ENCODE measurements at places on chromosomes 3 and 15.
A peak's percentile ranks its signal among the peaks of the same experiment; 100 is the strongest.

DNA sequence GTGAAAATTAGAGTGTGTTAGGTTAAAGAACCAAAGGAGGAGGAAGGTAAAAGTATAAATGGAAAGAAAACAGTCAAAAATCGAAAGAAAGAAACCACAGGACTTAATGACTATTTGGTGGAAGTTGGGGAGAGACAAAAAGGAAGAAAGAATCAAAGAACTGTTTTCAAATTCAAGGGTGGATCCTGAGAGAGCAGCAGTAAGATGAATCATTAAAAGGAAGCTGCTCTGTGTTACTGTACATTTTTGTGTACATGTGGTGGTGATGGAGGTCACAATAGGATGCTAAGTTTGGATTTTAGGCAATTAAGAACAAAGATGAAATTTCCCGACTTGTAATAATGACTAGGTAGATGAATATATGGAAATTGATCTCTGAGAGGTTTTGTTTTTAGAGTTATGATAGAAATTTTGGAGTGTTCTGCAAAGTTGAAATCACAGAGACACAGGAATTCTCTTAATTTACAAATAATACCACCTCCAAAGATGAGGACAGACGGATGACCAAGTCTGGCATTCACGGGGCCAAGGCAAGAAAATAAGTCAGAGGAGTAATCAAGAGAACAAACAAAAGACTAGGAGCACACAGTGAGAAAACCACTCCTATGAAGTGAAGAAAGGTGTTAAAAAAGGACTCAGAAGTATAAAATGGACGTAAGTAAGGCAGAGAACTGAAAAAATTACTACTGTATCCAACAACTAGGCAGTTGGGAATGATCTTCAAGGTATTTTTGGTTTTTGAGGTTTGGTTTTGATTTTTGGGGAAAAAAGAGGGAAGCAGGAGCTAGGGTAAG, 7.1 kb downstream of the DHX36 start:
- DNase-seq = no peak

DNA sequence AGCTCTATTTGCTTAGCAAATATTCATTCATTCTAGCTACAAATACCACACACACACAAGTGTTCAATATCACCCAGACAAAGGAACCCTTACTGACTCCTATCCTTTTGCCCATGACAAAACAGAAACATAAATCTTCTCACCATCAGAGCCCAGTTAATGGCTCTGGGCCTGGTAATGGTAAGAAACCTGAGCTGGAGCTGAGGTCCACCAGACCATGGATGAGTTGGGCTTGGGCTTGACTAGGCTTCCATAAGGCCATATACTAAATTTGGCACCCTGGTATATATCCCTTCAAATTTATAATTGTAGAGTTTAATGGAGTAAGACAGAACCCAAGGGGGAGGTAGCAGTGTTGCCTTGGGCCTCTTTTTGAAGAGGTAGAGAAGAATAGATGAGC, 29.4 kb downstream of the GPR176 start:
- DNase-seq = no peak

GRCh38 chr15:40511472-40512133, 40.8 kb downstream of the CHST14 start:
- DNase-seq = no peak

DNA sequence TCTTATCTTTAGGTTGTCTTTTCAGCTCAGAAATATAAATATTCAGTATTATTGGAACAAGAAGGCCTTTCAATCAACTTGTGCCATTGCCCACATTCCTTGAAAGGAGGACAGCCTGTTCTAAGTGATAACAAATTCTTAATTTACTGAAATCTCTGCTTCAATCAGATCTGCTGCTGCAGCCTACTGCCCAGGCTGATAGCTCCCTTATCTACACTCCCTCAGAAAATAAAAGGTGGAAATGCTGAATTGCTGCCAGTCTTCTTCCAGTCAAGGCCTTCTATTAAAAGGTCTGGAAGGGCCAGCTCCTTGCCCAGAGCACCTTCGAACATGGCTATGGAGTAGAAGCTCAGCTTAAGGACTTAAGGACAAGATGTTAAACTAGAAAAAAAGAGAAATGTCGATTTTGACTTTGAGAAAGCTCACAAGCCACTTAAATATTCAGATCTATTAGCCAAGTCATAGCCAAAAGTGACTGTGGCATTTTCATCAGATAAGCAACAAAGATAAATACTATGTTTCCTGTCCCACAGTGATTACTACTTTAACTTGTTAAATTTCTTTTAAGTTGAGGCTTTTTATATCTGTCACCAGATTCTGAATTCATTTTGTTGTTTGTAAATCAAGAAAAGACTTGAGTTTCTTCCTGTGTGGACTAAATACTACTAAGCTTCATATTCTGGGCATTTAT, 480.5 kb upstream of the CBLB start:
- no peak for DNase-seq

DNA sequence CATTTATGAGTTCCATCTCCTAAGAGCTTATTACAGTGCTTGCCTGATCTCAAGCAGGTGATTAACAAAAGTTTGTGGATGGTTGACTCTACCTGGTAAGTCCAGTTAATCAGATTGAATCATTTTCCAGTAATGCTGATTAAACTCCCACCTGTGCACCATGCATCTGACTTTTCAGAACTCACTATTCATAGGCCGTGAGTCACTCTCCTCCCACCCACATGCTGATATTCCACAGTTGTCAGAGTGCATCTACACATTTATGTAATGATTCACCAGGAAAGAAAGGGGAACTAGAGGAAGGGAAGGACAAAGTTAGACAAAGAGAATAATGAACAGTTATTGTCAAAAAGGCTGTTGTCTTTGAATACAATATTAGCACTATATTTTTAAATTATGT, 106.2 kb upstream of the UBE3A start:
- no peak for DNase-seq

GRCh38 chr3:171165983-171166382, 139.5 kb upstream of the SLC2A2 start:
- no peak for DNase-seq

DNA sequence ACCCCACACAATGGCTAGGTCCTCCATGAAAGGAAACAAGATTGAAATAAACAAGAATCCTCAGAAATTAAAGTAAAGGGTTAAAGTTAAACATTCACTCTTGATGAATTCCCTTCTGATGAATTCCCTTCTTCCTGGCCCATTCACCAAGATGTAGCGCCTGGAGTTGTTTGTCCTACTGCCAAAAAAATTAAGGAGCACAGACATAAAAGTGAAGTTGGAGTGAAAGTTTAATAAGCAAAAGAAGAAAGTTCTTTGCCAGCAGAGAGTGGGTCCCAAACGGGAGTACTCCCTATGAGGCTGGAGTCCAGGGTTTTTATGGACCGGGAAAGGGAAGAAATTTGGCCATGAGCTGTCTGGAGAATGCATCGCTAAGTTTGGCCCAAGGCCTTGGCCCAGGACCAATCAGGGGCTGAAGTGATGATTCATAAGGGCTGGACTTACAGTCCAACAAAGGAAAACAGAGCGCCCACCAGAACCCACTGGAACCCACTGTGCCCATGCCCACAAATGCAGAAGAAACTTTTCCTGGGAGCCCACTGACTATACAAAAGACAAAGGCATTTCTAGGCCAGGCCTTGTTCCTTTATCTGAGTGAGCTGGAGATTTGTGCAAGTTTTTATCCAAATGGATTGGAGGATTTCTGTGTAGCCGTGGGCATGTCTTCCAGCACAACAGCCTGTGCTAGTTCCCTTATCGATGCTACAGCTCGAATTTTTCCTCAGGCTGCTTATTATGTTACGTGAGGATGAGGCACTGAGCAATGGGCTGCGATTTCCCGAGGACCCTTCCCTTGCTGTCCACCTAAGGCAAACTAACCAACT, 1561.6 kb downstream of the OTOL1 start:
- DNase-seq = no peak

DNA sequence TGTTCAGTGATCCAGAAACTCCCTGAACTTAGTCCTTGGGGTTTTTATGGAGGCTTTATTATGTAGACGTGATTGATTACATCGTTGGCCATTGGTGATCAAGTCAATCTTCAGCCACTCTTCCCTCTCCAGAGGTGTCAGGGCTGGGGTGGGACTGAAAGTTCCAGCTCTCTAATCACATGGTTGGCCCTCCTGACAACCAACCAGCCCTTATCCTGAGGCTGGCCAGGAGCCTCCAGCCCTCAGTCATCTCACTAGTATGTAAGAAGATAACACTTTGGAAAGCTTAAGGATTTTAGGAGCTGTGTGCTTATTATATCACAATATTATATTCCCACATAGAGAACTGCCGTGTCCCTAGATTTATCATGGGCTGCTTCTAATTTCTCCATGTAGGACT, 142.3 kb downstream of the VPS8 start:
- DNase-seq = no peak

DNA sequence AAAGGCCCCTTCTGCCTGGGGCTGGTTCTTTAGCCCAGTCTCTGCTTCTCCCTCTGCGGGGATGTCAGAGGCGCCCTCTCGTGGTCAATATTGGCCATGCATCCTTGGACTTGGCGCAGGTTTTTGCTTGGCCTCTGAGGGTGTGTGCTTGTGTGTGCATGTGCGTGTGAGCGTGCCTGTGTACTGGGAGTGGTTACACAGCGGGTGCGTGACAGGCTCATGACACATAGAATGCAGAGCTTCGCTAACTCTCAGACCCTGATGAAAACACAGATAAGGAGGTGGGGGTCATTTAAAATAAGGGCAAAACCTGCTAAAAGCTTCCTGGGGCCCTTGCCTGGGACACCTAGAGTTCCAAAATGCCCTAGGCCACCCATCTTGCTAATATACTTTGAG, 160.9 kb downstream of the SMAD6 start:
- DNase-seq = peak; percentile 61

DNA sequence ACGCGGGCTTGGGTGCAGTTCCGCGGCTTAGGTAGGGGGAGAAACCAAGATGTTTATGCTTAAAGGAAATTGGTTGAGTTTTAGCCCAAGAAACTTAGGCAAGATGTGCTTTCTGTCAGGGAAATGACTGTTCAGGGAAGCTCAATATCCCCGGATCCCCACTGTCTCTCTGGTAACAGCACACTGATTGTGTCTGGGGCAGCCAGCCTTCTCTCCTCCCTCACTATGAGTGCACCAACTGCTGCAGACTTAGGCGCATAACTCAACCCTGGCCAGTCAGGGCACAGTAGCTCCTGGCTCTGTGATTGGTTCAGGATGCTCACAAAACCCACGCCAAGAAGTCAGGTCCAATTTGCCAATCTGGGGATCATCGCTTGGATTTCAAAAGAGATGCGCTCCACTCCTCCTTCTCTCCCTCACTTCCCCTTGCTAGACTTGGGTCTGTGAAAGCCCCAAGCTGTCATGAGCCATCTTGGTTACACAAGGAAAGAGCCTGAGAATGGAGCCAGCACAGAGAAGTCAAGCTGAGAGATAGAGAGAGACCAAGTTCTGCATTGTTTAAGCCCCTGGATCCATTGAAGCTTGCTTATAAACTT, 42.5 kb upstream of the CACNA2D3 start:
- no peak for DNase-seq

- DNase-seq = no peak
Measured at GRCh38 chr15:65914386-65914785, 45.1 kb downstream of the RAB11A start.

DNA sequence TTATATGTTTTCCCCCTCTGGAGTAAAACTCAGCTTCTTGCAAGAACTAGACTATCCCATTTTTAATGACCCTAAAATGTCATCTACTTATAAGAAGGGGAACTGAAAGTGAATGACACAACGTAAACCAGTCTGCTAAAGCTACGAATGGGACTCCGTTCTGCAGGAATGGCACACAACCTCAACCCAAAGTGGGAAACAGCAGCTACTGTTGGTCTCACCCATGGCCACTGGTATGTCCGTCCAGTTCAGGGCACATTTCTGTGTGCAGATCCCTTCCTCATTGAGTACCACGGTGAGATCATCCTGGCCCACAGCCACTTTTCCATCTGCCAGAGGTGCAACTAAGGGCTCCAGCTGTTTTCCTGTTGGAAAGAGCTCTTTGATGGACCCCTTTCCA, 23.8 kb downstream of the VPS39 start:
- DNase-seq = no peak

DNA sequence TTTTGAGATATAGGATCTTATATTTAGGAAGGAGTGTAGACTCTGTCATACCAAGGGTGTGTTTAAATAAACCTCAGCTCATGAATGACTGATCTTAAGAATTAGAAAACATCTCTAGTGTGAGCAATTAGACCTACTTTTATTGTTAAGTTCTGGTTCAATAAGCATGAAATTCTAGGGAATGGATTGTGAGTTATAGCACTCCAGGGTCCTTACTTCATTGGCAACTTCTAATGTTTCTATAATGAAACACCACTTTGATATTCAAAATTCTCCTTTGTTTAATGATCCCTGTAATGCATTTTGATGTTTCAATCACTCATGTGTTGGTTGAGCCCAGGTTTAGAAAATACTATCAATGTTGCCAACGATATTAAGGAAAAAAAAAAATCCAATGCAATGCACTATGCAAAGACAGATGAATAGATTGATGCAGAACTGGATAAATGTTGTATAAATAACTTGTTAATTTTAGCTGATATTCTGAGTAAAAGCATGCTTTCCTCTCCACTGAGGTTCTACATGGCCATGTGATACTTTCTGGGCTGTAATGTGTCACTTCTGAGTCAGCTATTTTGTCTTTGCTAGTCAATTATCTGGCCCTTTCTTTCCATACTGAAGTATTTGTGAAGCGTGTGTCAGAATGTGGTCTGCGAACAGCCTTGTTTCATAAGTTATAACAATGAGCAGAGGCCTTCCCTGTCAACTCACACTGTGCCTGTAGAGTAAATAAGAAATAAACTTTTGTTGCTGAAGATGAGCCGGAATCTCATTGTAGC, 1035.9 kb downstream of the PLOD2 start:
- DNase-seq = no peak

DNA sequence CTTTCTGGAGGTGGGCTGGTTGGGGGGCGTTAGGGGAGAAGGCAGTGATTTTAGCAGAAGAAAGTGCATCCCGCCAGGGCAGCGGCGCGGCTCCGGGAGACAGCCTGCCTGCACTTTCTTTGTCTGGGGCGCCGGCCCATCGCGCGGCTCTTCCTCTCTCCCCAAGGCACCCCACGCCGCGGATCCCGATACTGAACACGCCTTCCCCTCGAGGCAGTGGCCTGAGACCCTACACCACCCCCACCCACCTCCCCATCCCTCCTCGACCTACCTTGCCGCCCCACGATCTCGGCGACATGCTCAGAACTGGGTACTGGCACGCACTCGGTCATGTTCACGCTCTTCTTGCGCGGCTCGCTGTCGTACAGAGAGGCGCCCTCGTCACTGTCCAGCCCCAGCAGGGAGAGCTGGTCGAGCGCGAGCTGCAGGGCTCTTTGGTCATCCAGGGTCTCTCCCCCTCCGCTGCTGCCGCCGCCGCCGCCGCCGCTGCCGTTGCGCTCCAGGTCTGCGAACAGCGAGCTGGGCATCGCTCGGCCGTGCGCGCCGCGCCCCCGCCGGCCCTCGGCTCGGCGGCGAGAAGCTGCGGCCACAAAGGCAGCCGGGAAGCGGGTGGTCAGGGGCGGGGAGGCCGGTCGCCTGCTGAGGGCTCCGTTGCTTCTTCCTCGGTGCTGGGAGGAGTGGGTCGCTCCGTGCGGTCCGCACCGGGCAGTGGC, 483 bp downstream of the MEX3B start:
- DNase-seq = peak; percentile 44

All from NCI-H2081 (cell line).